ENCODE measurements at places on chromosomes 16 and 17.

DNA sequence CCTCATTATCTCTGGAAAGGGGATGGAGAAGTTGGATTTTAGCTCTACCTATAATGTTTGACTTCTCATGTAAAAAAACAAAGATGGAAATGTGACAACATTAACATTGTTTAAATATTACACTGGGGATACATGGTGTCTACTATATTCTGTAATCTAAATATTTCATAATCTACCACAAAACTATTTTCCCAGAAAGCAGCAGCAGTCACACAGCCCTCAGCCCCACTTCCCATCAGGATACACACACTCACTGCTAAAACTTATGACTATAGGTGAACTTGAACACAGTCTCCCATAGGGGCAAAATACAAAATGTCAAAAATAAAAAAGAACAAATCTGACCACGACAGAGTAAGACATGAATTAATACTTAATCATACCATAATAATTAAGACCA, 95.7 kb downstream of the KANSL1 start:
- DNase-seq: no peak

DNA sequence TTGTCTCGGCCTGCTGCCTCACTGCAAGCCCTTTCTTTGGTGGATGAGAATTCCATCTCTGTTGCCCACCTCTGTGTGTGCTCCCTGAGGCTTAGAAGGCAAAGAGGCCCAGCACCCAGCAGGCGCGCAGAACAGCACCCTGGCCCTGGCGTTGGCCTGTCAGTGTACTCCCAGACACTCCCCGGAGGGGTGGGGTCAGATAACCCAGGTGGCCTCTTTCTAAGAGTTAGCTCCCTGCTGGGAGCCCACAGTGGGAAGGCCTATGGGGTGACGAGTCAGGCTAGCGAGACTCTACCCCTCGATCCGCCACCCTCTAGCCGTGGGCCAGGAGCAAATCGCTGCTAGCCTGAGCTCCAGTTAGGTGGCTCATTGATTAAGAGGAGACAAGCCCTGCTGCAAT, 38.1 kb downstream of the SRL start:
- no peak for DNase-seq

DNA sequence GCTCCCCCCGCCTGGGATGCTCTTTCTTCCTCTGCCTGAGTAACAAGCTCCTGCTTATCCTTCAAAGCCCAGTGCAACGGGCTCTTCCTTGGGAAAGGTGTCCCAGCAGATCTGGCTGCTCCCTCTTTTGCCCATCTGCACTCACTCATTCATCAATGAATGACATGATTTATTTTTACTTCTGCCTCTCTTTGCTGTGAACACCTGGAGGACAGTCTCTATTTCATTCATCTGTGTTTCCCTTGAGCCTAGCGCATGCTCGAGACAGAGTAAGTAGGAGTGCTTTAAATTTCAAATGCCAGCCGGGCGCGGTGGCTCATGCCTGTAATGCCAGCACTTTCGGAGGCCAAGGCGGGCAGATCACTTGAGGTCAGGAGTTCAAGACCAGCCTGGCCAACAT, 22.0 kb upstream of the GINS2 start:
- no peak for DNase-seq

DNA sequence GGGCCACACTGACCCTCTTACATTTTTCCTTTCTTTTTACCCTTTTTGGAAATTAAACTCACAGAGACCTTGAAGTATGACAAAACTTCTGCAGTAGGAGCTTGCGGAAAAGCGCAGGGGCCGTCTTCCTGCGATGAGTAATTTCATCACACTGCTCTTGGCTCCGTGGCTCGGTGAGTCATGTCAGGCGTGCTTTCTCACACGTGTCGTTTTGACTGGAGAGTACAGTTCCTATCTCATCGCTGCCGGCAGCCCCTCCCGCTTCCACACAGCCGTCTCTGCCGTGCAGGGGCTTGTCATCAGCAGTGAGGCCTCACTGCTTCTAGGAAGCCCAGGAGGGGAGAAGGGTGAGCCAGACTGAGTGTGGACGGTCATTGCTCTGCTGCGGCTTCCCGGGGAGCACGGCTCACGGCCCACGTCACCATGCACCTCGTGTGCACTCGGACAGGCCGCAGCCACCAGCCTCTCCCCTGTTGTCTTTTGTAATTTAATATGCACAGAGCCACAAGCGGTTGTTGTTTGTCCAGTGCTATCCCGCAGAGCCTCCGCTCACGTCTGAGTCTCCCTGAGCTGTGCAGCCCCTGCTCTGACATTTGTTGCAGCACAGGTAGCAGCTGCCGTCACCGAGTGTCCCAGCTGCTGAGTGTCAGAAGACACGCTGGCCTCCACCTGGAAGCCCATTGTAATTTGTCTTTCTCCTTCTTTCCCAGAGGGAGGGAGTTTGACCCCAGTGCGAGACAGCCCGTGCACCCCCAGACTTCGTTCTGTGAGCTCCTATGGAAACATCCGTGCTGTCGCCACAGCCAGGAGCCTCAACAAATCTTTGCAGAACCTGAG, 99.4 kb upstream of the CHMP6 start:
- no peak for DNase-seq

GRCh38 chr16:12902511-12903372, 1.3 kb downstream of the SHISA9 start:
- DNase-seq: no peak

GRCh38 chr17:36888236-36888951, 48.9 kb upstream of the LHX1 start:
- DNase-seq: no peak

DNA sequence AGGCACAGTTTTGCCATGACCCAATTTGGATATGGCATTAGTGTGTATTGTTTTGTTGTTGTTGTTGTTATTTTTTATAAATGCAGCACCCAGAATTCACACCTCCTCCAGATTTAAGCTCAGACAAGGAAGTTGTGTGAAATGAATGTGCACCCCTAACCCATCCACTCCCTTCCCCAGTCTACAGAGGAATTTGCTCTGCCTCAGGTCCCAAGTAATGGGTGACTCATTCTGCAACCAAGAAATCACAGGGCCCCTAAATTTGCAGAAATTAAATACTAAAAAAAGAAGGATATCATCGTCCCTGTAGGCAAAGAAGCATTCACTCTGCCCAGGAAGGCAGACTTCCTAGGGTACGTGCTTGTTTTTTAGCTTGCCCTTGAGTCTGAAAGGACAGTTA, 62.3 kb downstream of the CLEC16A start:
- DNase-seq: no peak

GRCh38 chr17:63337579-63337978, 108.5 kb downstream of the CYB561 start:
- DNase-seq: no peak

DNA sequence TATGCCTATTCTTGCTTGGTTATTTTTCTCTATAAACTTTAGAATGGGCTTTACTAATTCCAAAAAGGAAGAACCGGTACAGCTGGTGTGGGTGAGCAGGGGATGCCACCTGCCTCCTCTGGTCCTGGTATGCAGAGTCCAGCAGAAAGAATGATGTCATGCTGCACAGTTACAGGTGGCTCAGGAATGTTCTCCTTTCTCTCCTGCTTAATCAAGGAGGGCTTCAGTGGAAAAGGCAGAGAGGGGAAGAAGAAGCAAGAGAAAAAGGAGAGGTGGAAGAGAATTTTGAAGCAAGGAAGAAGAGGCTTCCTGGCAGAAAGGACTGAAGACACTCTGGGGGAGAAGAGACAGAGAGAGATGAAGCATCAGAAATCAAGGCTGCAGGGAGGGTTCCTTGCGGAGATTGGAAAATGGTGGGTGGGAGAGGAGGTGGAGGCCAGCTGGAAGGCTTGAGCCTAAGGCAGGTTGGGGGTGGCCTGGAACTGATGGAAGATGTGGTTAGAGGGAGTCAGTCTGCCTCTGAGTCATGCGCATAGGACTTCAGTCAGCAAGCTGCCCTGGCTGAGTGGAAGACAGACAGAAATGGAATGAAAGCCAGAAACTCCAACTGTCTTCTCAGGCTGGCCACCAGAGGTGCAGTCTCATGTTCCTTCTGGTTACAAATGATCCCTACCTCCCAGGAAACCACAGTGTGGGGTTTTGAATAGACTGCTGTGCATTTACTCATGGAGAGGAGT, 64.6 kb upstream of the CRHR1 start:
- DNase-seq: no peak

DNA sequence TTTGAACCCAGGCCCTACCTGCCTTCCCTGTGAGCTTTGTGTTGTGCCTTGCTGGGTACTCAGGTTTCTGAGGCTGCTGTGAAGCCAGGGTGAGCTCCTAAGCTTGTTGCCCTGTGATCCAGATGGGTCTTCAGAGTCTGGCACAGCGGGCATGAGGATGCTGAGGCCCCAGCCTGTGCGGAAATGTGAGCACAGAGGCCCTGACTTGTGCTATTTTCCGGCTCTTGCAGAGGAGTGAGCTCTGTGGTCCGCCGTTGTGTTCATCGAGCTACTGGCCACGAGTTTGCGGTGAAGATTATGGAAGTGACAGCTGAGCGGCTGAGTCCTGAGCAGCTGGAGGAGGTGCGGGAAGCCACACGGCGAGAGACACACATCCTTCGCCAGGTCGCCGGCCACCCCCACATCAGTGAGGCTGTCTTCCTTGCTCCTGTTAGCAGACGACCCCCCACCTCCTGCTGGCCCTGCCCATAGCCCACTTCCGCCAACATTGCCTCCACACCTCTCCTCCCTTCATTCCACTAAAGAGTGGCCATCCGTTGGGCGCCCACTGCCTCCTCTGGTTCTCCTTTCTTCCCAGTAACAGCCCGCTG, 2.7 kb downstream of the PHKG2 start:
- no peak for DNase-seq

DNA sequence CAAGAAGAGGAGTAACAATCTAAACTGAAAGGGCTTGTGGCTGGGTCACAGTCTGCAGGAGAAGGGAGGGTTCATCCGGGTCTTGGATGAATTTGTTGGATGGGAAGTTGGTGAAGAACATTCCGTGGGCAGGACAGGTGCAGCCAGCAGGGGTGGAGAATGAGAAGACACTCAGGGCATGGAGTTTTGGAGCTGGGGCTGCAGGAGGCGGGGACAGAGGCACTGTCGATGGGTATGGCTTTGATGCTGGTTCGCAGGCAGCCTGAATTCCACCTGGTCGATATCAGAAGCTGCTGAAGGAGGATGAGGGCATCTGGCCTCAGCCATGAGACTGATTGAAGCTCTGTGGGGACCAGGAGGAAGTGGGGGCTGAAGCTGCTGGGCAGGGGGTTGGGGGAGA, 36.1 kb upstream of the CBFA2T3 start:
- no peak for DNase-seq

DNA sequence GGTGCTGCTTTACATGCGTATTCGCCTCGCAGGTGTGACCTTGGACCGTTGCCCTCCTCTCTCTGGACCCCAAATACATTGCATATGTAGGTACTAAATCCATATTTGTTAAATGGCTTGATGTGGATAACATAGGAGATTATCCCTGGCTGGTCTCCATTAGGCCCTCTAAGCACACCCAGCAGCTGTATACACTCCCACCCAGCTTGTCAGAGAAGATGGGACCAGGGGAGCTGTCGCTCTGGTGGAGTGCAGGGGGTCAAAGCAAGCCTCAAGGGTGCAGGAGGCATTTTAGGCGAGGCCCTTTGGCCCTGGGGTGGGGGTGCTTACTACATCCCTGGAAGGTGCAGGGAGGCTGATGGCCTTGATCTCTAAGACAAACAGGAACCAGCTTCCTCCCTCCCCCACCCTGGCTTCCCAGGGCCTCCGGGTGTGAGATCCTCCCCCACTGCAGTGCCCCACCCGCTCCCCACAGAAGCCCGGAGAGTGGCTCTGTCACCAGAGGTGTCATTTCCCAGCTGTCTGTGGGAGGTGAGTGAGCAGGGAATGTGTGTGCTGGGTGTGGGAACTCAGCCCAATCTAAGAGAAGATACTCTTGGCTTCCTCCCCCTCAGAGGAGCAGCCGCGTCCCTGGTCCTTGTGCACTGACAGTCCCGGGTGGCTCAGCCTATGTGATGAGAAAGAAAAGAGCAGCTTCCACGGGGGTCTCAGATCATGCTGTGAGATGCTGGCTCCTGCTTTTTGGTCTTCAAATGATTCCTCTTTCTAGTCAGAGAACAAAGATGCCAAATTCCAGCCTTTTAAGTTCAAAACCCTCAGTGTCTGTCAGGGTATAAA, 1.4 kb upstream of the VAMP2 start:
- DNase-seq: peak; percentile 62

- DNase-seq: no peak
Measured at GRCh38 chr17:36856222-36856621, 81.1 kb upstream of the LHX1 start.

- no peak for DNase-seq
Measured at GRCh38 chr17:74271901-74272561, 2.0 kb upstream of the DNAI2 start.

- no peak for DNase-seq
Measured at GRCh38 chr17:71902894-71903506, 217.8 kb upstream of the SOX9 start.

DNA sequence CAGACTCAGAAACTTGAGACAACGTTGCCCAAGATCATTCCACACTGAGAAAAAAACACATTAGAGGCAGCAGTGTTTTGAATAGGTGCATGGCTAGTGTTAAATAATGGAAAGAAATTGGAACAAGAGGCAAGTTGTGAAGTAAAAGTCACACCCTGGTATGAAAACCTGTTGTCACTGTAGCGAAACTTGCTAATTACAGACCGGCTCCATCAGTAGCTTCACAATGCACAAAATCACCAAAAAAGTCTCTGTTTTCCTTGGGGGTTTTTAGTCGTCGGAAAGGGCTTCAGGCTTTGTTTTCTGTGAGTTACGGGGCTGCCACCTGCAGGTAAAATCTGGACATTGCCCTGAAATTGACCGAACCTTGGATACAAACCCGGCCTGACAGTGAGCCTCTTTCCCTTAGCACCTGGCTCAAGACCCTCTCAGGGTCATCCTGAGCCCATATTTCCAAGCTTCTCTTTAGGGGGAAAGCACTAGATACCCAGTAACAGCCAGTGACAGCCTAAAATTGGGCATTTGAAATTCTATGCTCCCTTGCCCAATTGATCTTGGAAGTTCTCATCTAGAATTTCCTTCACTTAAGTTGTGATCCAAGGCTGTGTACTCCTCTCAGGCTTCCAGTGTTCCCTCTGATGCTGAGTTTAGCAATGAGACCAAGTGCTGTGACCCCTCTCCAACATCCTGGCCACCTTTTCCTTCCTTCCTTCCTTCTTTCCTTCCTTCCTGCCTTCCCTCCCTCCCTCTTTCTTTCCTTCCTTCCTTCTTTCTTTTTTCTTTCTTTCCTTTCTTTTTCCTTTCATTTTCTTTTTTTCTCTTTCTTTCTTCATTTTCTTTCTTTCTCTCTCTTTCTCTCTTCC, 7.2 kb upstream of the GRB2 start:
- DNase-seq: peak; percentile 95

GRCh38 chr17:39138431-39139160, 12.8 kb downstream of the PLXDC1 start:
- no peak for DNase-seq

- no peak for DNase-seq
Measured at GRCh38 chr17:80477647-80478478, 1.5 kb upstream of the NPTX1 start.

All from OCI-LY7 (cell line).